ENCODE measurements at places on chromosomes 7 and 10.

GRCh38 chr7:140358412-140359051 lies 39.8 kb downstream of the SLC37A3 start:
- DNase-seq, result no peak

DNA sequence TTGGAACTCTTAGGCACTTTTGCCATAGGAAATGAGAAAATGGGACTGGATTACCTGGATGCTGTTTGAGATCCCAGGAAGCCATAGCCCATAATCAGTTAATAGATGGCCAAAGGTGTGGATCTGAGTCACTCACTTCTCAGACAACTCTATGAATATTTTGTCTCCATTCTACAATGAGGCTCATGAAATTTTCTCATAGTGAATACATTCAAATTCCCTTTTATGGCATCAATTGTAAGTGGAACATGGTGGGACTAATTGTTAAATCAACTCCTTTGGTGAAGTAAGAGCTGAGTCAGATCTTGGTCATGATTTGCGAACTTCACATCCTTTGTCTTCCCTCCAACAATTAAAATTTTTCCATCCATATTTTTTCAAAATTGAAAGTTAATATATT lies 222.1 kb downstream of the ARL4A start:
- DNase-seq, result no peak

DNA sequence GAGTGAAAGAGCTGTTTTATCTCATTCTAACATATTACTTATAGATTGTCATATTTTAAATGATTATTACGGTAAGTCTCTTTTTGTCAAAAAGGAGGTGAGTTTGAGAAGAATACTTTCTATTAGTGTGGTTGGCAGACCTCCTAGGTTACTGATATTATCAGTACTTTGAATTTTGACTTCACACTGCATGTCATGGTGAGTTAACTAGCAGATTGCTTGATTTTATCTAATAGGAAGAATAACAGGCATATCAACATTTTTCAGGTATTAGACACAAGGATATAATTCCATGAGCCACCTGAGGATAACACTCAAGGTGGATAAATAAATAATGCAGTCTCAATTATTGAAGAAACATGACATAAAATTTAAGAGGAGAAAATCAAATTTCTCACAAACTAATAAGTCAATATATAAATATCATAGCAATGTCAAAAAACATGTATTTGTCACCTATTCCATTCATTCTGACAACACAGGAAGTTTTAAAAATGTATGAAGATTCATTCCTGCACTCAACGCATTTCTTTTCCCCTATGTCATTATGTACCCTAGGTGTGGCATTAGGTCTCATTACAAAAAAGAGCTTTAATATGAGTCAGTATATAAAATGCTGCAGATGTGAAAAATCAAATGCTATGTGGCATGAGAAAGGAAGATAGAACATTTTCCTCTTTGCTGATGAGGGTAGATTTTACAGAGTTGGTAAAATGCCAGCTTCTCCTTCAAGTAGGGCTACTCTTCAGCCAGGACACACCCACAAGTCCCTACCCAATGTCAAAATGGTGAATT lies 1621.6 kb downstream of the REEP3 start:
- DNase-seq, result no peak

- DNase-seq, result no peak
Measured at GRCh38 chr10:97765201-97765600, 6.6 kb downstream of the SFRP5 start.

GRCh38 chr7:149669121-149669818 lies 104.1 kb downstream of the ZNF467 start:
- DNase-seq, result no peak

- DNase-seq, result no peak
Measured at GRCh38 chr10:6778992-6779701, 199.1 kb upstream of the PRKCQ start.

DNA sequence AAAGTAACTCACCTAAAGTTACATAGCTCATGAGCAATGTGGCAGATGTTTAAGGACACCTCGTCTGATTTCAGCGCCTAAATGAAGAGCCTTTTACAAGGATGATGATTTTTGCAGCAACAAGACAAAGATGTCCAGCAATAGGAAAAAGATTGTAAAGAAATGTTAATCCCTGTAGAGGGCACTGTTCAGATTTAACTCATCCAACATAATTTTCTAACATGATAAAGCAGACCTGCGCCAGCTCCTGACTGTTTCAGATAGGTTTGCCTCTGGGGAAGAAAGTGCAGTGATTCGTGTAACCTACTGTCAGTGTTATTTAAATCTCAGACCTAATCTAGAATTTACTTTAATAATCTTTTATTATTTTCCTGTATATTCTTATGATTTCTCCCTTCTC lies 595.2 kb downstream of the AUTS2 start:
- no peak for DNase-seq

DNA sequence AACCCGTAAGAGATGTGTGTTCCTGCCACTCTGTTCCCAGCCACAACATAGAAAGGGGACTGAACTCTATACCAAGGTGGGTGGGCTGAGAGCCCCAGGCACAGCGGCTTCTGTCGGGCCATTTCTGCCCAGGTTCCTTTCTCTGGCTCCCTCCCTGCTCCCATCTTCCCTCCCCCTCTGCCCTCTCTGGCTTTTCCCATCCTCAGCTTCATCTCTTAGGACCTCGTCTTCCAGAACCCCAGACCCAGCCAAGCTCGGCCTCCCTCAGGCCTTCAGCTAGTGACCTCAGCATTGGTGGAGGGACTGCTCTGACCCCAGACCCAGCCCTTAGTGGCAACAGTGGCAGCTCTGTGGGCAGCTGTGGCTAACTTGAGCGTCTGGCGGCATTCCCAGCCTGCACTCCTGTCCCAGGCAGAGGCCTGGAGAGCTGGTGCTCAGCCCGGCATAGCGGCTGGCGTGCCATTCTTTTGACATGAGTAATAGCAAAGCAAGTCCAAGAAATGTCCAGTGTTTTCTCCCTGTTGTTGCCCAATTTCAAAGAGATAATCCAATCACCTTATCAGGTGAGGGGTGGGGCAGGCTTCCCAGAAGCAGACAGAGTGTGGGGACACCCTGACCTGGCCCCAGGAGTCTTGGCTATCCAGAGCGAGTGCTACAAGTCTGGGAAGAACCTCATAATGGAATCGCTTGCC lies 15.9 kb downstream of the PTPRE start:
- DNase-seq, result no peak

DNA sequence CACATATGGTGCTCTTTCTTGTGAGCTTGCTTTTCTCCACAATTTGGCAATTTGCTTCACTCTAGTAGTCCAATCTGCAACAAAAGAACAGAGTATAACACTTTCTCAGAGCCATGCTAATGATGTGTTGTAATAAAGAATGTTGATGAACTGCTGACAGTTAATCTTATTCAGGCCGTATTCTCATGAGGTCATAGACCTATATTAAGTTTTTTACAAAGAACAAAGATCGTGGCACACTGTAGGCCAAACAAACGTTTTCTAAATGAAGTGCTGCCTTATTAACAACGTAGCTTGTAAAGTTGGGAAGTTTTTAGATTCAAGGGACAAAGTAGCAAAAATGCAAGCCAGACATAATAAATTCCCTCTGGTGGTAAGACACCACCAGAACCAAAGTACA lies 160.1 kb downstream of the GALNT11 start:
- no peak for DNase-seq

DNA sequence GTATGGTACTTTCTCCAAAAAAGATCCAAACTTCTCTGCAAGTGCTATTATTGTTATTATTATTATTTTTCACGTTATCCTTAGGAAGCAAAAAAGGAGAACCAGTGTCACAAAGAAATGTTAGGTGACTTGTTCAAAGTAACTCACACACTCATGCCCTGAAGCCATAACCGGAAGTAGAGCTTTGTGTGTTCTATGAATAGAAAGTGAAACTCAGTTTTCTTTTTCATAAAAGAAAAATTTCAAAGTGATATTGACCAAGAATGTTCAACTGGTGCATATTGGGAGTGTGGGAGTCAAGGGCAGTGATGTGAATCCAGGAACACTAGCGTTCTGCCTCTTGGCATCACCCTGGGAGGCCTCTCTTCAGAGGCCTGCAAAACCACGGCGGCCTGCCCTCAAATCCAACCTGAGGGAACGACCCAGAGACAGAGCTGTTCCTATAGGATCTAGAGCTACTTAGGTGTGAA lies 106.1 kb downstream of the PRKCQ start:
- DNase-seq, result no peak

GRCh38 chr10:71083716-71083975 lies 128.7 kb upstream of the UNC5B start:
- DNase-seq, result no peak

GRCh38 chr7:135509589-135509838 lies 388 bp downstream of the CNOT4 start:
- DNase-seq, result no peak

DNA sequence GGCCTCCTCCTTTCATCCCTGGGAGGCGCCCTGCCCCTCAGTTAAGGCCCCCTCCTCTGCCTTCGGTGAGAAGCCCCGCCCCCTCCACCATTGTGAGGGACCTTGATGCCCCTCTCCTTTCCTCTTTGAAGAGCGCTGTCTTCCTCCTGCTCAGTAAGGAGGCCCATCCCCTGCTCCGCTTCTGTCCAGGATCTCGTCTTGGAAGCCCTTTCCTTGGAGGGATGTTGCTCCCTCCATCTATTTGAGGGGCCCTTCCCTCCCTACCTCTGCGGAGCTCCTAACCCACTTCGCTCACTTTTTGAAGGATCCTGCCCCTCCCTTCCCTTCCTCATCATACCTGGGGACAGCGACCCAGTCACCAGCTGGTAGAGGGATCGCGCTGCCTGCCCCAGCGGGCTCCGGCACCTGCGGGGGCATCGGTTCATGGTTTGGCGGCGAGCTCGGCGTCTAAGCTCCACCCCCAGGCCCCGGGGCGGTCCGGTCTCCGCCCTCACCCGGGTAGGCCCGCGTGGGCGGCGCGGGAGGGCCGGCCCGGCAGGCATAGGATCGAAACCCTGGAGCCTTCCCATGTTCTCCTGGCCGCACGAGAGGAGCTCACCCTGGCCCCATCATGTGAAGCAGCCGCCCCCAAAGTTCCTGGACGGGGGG lies 4.1 kb downstream of the KCNIP2 start:
- DNase-seq, result peak; percentile 51

DNA sequence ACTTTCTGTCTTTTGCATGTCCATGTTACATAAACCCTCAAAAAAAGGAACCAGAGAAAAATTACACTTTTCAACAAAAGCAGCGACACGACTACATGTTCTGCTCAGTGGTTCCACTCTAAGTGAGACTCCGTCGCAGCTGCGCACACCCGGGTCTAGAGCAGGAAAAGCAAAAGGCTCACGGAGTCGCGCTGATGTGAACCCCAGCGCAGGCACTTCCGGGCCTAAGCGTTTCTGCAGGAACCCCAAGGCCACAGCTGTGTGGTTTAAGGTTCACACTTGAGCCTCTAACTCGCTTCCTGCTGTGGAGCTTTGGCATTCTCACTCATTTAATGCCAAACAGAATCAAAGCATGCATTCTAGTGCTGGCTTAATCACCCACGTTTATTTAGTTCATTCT lies 240.3 kb downstream of the DNAJB6 start:
- no peak for DNase-seq

GRCh38 chr10:35728341-35728740 lies 86.2 kb upstream of the FZD8 start:
- DNase-seq, result no peak

DNA sequence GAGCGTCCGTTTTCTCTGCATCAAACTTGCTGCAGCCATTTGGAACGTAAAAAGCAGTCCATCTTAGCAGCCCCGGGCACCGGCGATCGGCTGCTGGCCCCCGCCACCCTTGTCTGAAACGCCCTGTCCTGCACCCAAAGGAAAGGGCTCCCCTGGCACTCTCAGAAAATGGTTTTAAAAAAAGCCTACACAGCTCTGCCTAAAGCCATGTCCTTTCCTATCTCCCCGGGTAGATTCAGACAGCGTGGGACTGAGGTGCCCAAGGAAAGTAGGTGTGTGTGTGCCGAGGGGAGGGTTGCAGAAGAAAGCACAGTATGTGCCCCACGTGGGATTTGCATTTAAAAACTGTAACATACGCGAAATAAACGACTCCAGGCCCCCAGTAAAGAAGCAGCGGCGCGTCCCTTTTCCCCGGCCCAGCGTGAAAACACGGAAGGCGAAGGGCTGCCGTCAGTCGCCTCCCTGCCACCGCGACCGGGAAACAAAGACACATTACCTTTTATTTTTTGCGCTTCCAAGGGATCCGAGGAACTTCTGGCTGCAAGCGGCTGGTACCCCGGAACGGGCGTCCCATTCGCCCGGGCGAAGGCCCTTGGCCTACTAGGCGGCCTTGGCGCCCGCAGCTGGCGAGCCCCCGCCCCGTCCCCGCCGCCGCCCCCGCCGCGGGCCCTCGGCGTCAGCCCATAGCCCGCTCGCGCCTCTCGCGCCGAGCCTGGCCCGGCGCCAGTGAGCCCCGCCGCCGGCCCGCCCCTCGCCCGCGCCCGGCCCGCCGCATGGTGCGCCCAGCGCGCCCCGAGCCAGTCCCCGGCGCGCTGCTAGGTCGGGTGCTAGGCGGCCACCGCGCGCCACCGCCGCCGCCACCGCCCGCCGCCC lies 304.6 kb downstream of the PRPF18 start:
- DNase-seq, result peak; percentile 70

DNA sequence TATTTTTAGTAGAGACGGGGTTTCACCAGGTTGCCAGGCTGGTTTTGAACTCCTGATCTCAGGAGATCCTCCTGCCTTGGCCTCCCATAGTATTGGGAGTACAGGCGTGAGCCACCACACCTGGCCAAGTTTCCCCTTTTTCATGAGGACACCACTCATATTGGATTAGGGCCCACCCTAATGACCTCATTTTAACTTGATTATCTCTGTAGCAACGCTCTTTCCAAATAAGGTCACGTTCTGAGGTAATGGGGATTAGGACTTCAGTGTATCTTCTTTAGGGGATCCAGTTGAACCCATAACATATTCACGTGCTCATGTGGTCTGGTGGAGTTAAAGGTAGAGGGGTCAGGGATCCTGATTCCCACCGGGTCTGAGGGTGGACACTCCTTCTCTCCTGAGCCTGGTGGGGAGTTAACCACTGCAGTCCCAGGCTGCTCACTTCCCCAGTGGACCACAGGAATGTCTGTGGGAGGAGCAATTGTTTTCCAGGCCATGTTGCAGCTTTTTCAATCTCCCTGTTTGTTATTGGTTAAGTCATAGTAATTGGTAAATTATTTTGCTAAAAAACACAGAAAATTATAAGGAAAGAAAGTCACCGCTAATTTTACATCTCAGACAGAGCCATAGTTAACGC lies 130.5 kb downstream of the GRK5 start:
- no peak for DNase-seq

GRCh38 chr10:110486680-110487410 lies 10.9 kb upstream of the DUSP5 start:
- DNase-seq, result no peak

- no peak for DNase-seq
Measured at GRCh38 chr10:114103284-114103683, 59.6 kb downstream of the ADRB1 start.

- DNase-seq, result no peak
Measured at GRCh38 chr10:69574571-69574978, 1.4 kb upstream of the NEUROG3 start.

GRCh38 chr7:37719077-37719476 lies 35.5 kb downstream of the GPR141 start:
- DNase-seq, result no peak
